H1 (cell line): ENCODE measurements at places on chromosomes 2 and 18.

DNA sequence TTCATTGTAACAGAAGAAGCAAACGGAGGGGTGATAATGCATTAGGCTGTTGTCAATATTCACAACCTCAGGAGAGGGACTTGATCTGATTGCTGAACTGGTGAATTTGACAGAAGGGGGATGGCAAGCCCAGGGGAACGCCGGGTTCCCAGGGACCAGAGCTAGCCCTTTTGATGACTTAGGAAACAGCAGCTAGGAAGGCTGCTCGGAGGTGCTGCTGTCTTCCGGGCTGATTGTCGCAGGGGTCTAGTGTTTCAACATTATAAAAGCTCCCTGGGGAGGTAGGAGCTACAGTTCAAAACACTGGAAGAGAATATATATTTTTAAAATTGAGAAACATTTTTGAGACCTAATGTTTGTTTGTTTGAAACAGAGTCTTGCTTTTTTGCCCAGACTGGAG is 47.3 kb downstream of the CD8B2 start:
- no peak for DNase-seq

DNA sequence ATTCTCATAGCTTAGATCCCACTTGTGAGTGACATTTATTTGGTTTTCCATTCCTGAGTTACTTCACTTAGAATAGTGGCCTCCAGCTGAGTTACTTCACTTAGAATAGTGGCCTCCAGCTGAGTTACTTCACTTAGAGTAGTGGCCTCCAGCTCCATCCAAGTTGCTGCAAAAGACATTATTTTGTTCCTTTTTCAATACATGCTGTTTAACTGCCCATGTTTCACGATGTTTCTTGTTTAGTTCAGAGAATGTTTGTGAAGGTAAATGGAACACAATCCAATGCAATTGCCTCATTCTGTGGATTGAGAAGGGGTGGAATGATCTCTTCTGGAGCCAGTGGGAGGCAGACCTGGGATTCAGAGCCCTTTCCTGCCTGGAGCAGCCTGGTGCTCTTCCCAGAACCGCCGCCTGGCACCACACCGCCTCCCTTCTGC is 273.5 kb upstream of the ATP5MC3 start:
- DNase-seq: no peak

DNA sequence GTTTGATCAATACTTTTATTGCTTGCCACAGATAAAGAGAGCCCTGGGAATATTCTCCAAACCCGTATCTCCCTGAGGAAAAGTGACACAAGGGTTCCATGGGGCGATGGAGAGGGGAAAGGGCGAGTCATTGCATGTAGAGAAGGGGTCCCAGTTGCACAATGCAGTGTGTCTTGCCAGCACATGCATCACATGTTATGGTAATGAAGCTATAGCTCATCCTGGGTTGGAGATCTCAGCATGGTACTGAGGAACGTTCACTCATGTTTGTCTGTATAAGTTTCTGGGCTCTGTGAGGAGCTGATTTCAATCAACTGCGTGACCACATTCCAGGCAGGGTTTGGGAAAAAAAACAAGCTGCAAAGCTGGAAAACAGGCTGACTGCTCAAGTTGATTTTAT is 220.7 kb upstream of the MC4R start:
- DNase-seq: no peak

- no peak for DNase-seq
Measured at GRCh38 chr18:6015364-6015763, 120.0 kb upstream of the TMEM200C start.

GRCh38 chr18:51630706-51631105 is 433.2 kb upstream of the MEX3C start:
- DNase-seq: no peak

- no peak for DNase-seq
Measured at GRCh38 chr2:85705680-85706039, 11.5 kb downstream of the GNLY start.

DNA sequence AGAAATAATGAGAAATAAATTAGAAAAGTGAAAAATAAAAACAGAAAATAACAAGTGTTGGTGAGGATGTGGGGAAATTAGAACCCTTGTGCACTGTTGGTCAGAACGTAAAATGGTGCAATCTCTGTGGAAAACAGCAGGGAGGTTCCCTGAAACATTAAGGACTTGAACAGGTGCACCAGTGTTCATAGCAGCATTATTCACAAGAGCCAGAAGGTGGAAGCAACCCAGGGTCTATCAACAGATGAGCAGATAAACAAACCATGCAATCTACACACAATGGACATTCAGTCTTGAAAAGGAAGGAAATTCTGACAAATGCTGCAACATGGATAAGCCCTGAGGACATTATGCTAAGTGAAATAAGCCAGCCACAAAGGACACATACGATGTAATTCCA is 58.2 kb upstream of the TFCP2L1 start:
- DNase-seq: no peak

DNA sequence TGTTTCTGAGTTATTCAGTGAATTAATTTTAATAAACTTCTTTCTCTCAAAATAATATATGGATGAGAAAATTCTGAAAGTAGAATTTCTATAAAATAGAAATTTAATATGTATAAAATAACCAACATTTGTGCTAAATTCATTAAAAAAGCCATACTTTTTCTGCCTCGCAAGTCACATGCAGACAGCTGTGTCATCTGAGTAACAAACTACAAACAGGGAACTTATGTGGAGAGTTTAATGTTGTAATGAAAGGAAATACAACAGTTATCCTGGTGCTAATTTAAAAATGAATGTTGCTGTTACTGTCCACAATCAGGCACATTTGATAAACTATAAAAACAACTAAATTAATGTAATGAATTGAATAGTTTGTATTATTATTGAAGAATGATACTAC is 22.2 kb downstream of the RMDN2 start:
- no peak for DNase-seq

GRCh38 chr2:209570194-209570593 is 146.3 kb downstream of the MAP2 start:
- DNase-seq: no peak

DNA sequence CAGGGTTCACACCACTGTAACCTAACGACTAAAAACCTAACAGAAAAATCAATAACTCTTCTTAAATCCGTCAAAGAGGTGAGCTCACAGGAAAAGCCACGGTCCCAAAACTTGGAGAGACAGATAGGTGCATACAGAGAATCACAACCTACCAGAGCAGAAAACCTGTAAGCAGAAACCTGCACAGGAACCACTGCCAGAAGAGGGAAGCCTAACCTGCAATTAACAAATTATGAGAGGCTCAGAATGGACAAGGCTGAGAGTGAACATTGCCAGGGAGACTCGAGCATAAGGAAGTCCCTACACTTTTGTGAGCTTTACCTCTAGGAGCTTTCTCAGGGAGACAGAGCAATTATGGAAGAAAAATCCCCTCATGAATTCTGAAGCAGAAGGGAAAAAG is 156.2 kb upstream of the NETO1 start:
- DNase-seq: no peak

GRCh38 chr2:239278361-239278760 is 122.5 kb downstream of the HDAC4 start:
- DNase-seq: no peak

DNA sequence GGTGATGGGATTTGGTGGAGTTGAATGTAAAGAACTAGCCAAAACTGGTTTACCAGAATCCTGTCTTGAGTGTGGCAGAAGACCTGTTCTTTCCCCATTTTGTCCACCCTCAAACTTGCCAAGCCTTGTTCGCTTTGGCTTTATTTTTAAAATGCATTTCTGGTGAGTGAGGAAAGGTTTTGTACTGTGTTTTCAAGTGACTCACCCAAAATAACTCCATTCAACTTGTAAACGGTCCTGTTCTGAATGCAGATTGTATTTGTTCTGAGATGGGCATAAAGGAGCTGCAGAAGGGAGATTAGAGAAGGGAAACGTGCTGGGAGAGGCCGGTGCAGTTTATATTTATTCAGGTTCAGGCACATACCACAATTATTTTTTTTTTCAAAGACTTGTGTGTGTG is 5.3 kb upstream of the ITPRID2 start:
- DNase-seq: no peak

DNA sequence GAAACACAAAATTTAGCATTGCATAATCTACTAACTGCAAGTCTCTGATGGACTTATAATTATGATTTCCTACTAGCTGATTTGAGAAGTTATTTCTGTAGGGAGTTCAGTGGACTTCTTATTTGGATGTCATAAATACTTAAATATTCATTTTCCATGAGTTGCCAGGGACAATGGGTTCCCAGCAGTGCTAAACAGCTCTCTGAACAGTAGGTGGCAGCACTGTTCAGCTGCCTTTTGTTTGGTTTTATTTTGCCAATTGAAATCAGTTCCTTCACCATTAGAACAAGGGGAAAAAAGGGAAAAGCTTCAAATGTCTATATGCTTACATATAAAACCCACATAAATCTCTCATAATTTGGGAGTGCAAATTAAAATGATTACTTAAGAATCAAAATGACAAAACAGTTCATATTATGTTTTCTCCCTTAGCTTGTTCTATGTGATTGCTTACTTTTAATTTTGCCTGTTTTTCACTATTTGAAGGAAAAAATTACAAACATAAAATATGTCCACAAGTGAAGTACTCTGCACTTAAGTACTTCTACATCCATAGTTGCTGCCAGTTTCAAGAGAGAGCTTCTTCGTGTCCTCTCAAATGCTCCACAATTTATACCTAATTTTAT is 898.9 kb downstream of the CPS1 start:
- no peak for DNase-seq

GRCh38 chr2:195029804-195030654 is 627.0 kb upstream of the SLC39A10 start:
- no peak for DNase-seq

DNA sequence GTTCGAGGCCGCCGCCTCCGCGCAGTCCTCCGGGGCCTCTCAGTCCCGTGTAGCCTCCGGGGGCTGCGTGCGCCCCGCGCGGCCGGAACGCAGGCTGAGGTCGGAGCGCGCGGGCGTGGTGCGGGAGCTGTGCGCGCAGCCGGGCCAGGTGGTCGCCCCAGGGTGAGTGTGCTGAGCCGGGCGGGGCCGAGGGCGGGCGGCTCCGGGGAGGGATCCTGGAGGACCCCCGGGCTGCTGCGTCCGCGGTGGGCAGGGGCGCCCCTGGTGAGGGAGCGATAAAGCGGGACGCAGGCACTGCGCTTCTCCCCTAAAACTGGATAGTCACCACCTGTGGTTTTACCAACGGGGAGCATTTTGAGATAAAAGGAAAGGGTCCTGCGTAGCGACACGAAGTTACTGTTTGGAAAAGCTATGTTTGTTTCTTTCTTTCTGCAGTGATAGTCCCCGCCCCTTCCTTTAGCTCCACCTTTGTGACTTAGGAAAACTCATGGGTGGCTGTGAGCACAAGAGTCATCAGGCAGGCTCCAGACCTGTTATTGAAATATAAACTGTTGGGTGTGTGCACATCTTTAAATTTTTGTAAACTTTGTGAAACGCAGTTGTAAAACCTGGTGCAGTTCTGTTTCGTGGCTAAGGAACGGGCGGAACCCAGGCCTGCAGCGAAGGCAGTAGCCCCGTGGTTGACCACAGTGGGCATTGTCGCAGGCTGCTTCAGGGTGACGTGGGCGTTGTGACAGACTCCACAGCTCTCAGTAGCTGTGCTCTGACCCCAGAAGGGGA is 687 bp downstream of the CTDP1 start:
- DNase-seq: no peak

GRCh38 chr2:30800159-30800558 is 7.1 kb downstream of the CAPN13 start:
- no peak for DNase-seq

DNA sequence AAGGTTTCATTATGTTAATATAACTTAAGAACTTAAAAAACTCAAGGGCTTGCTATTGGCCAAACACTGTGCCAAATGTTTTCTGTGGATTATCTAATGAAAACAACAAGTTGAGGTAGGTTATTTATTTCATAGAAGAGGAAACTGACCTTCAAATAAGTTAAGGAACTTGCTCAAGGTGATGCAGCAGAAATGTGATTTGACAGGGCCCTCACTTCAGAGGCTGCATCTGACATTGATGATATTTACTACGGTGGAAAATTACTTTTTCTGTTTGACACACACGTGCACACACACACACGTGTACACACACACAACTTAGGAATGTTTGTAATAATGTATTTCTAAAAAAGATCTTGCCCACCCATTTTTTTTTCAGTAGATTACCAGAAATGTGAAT is 137.2 kb upstream of the CXCR4 start:
- DNase-seq: no peak

GRCh38 chr2:200809506-200810251 is 2.0 kb upstream of the BZW1 start:
- no peak for DNase-seq

DNA sequence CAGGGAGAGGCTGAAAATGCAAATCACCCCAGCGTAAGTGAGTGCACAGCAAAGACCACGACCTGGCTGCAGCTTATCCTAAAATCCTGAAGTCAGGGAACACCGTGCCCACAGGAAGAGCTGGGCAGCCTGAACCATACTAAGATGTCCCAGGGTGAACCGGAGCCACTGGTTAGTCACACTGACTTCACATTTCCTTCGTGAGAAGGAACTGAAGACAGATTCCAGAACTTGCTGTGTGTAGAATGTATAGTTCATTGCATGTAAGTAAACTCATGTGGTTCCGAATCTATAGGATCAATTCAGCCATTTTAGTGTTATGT is 84.6 kb upstream of the NDUFV2 start:
- DNase-seq: no peak

GRCh38 chr2:2399396-2399795 is 68.3 kb upstream of the MYT1L start:
- DNase-seq: no peak

DNA sequence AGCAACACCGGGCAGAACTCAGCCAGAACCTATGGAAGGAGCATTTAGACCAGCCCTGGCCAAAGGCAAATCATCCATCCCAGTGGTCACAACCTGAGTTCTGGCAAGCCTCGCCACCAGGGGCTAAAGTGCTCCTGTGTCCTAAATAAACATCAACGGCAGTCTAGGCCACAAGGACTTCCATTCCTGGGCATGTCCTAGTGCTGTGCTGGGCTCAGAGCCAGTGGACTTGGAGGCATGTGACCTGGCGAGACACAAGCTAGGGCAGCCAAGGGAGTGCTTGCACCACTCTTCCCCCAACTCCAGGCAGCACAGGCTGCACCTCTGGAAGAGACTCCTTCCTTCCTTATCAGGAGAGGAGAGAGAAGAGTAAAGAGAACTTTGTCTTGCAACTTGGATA is 69.0 kb downstream of the ST6GAL2 start:
- DNase-seq: no peak

DNA sequence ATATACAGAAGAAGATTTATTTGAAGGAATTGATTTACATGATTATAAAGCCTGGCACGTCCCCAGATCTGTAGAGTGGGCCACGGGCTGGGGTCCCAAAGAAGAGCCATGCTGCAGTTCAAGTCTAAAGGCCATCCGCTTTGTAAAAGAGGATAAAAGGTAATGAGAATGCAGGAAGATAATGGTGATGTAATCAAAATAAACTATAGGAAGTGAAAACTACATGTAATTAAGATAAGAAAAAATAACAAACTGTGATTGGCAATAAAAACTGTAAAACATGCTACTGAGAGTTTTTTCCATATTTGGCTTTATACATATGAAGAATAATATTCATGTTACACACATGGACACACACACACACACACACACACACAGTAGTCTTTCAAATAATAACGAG is 59.0 kb upstream of the TMEFF2 start:
- no peak for DNase-seq
